ENCODE measurements at places on chromosomes 6 and 20.
A peak's percentile ranks its signal among the peaks of the same experiment; 100 is the strongest.

- no peak overlapping the region for H3K27ac ChIP-seq
- H3K4me1 ChIP-seq, result no peaks in the 10 kb centered on the region
- DNase-seq, result no peak
- H3K27me3 ChIP-seq, result no peaks in the 10 kb centered on the region
Measured at GRCh38 chr6:138849791-138850190, 53.9 kb downstream of the ECT2L start.

- H3K27ac ChIP-seq, result no peak overlapping the region
- H3K4me3 ChIP-seq, result no peak overlapping the region
- H3K36me3 ChIP-seq, result no peaks in the 10 kb centered on the region
- no peaks in the 10 kb centered on the region for H3K4me1 ChIP-seq
Measured at GRCh38 chr20:7490288-7490687, 450.0 kb downstream of the HAO1 start.

GRCh38 chr6:90905351-90905750 lies 318.5 kb upstream of the MAP3K7 start:
- no peak for DNase-seq
- no peak overlapping the region for H3K27ac ChIP-seq
- H3K36me3 ChIP-seq, result no peaks in the 10 kb centered on the region

- no peak overlapping the region for H3K4me3 ChIP-seq
- H3K36me3 ChIP-seq, result no peaks in the 10 kb centered on the region
Measured at GRCh38 chr6:100134703-100135102, 140.7 kb upstream of the MCHR2 start.

DNA sequence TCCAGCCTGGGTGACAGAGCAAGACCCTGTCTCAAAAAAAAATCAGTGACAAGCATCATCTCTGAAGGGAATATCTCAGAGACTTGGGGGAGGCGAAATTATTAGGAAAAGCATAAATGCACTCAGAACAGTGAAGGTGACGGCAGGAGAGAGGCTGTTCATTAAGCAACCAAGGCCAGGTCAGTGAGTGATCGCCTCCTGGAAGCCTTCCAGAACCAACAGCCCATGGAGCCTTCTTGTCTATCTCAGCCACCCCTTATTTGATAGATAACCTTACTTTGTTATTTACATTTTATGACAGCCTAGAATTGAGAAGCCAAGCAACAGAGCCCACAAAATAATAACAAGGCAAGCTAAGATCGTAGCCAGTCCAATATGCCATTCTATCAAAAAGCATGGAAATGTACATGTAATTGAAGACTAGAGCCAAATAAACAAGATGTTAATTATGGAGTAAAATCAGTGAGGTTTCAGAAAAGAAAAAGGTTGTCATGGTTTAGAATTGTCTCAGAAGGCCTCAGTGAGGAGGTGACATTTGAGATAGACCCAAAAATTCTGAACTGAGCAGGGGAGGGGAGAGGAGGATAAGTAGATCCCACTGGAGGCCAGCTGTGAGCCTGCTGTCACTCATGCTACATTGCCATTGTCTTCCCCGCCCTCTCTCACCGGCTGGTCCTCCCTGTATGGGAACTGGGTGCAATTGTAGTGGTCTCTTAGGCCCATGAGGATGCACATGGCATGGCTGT lies 17.8 kb downstream of the BNIP5 start:
- no peak overlapping the region for H3K27ac ChIP-seq
- no peak for DNase-seq
- H3K4me1 ChIP-seq, result no peaks in the 10 kb centered on the region
- no peaks in the 10 kb centered on the region for H3K36me3 ChIP-seq

GRCh38 chr20:1946762-1947534 lies 46.9 kb downstream of the PDYN start:
- H3K4me1 ChIP-seq, result peaks cover 43% of the 10 kb centered on the region
- no peaks in the 10 kb centered on the region for H3K27me3 ChIP-seq
- no peak for DNase-seq
- H3K27ac ChIP-seq, result no peak overlapping the region
- H3K4me3 ChIP-seq, result peak overlapping the region; percentile 12

DNA sequence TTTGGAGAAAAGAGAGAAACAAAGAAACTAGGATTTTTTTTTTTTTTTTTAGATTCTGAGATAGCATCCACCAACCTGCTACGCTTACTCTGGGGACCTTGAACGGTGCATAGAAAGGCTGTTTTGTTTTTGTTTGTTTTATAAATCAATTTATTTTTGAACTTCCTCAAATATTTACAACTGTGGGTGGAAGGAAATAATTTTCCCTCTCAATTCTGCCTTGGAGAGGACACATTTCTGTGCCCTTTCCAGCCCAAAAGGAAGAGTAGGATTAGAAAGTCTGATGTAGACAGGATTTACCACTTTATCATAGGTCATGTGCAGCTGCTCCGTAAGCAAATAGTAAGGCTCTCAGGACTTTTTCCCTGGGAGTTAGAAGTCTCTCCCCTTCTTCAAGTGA lies 190.5 kb downstream of the NKAIN2 start:
- DNase-seq, result no peak
- H3K36me3 ChIP-seq, result no peaks in the 10 kb centered on the region
- H3K4me3 ChIP-seq, result no peak overlapping the region
- no peaks in the 10 kb centered on the region for H3K4me1 ChIP-seq

GRCh38 chr6:45933855-45934254 lies 81.8 kb downstream of the CLIC5 start:
- no peak overlapping the region for H3K4me3 ChIP-seq
- H3K27me3 ChIP-seq, result no peaks in the 10 kb centered on the region
- DNase-seq, result no peak
- H3K4me1 ChIP-seq, result peaks cover 4% of the 10 kb centered on the region

- H3K27me3 ChIP-seq, result no peaks in the 10 kb centered on the region
- DNase-seq, result no peak
- H3K4me1 ChIP-seq, result peaks cover 11% of the 10 kb centered on the region
- no peaks in the 10 kb centered on the region for H3K36me3 ChIP-seq
- H3K27ac ChIP-seq, result no peak overlapping the region
- no peak overlapping the region for H3K4me3 ChIP-seq
Measured at GRCh38 chr6:105370351-105370750, 32.5 kb downstream of the PREP start.

DNA sequence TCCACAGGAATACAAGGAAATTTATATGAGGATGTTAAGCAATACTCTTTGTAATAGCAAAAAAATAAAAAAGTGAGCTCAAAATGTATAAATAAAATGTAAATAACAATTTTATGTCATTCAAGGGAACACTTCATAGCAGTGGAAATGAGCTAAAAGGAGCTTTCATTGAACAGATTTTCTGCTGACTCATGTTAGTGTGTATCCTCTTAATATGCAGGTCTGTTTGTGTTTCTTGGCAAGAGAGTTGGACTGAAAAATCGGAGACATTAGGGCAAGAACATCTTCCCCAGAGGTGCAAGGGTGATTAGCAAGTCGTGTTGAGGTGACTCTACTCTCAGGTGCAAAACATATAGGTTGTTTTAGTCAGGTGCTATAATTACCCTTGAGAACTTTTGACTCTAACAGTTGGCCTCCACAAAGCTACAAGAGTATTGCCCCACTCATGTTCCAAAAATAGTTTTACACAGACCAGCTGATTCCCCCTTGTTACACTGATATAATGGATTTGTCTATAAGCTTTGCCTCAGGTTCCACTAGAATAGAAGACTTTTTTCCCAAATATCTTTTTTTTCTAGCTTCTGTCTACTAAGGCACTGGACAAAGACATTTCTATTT lies 702.9 kb downstream of the TENT5A start:
- no peaks in the 10 kb centered on the region for H3K4me1 ChIP-seq
- no peak for DNase-seq
- no peaks in the 10 kb centered on the region for H3K36me3 ChIP-seq
- H3K4me3 ChIP-seq, result no peak overlapping the region
- no peak overlapping the region for H3K27ac ChIP-seq

- no peak for DNase-seq
- no peaks in the 10 kb centered on the region for H3K27me3 ChIP-seq
- no peak overlapping the region for H3K27ac ChIP-seq
- no peaks in the 10 kb centered on the region for H3K36me3 ChIP-seq
- peaks cover 41% of the 10 kb centered on the region for H3K4me1 ChIP-seq
- no peak overlapping the region for H3K4me3 ChIP-seq
Measured at GRCh38 chr20:19453862-19454261, 241.4 kb downstream of the SLC24A3 start.

DNA sequence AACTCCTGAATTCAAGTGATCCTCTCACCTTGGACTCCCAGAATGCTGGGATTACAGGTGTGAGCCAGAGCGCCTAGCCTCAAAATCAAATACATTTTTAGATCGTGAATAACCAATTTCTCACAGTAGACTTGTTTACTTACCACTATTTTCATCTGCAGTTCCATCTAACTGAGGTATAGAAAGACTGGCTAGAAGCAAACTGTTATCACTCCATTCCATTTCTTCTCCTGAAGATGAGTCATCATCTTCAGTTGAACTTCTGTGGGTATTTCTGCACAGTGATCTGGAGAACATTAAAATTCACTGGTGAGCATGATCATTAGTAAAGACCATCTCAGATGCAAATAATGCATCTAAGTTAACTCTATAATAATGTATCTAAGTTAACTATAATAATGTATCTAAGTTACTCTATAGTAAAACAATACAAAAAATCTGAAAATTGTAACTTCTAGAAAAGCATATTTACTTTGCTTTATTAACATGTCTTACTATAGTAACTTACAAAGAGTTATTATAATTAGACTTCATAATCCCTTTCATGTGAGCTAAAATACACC lies 105.4 kb downstream of the REV3L start:
- H3K36me3 ChIP-seq, result peaks cover 52% of the 10 kb centered on the region
- H3K27ac ChIP-seq, result no peak overlapping the region
- no peak overlapping the region for H3K4me3 ChIP-seq
- no peak for DNase-seq

DNA sequence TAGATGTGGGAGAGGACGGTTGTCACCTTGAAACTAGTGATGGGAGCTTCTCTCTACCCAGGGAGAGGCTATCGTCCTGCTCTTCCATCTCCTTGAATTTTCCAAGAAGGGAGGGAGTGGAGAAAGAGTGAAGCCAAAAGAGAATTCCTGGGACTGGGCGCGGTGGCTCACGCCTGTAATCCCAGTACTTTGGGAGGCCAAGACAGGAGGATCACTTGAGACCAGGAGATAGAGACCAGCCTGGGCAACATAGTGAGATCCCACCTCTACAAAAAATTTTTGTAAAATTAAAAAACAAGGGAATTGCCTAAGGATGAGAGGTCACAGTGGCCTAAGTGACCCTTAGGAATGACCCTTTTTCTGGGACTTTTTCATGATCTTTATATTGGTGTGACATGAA lies 8.8 kb downstream of the MYH7B start:
- H3K4me1 ChIP-seq, result no peaks in the 10 kb centered on the region
- H3K27ac ChIP-seq, result no peak overlapping the region
- no peak overlapping the region for H3K4me3 ChIP-seq
- no peaks in the 10 kb centered on the region for H3K27me3 ChIP-seq

DNA sequence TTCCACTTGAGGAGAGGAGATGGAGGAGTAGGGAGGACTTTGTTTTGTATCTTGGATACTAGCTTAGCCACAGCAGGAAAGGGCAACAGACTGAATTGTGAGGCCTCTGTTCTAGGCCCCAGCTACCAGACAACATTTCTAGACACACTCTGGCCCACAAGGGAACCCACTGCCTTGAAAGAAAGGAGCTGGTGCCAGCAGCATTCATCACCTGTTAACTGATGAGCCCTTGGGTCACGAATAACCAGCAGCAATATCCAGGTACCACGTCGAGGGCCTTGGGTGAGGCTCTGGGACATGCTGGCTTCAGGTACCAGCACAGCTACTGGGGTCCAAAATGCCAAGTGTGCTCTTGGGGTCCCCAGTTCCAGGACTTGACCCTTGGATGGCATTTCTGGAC lies 165.5 kb downstream of the PRKN start:
- no peak overlapping the region for H3K27ac ChIP-seq
- H3K36me3 ChIP-seq, result no peaks in the 10 kb centered on the region
- no peak overlapping the region for H3K4me3 ChIP-seq
- H3K4me1 ChIP-seq, result no peaks in the 10 kb centered on the region
- no peaks in the 10 kb centered on the region for H3K27me3 ChIP-seq

DNA sequence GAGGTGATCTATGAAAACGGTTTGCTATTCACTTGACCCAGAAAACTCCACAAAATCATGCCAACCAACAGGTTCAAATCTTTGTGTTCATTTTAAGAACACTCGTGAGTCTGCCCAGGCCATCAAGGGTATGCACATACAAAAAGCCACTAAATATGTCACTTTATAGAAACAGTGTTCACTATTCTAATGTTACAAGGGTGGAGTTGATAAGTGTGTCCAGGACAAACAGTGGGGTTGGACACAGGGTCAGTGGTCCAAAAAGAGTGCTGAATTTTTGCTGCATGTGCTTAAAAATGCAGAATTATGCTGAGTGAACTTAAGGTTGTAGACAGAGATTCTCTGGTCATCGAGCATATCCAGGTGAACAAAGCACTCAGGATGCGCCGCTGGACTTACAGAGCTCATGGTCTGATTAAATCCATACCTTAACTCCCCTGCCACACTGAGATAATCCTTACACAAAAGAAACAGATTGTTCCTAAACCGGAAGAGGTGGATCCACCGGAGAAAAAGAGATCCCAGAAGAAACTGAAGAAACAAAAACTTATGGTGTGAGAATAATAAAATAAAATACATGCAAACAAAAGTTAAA lies 23.5 kb downstream of the KIAA0408 start:
- H3K4me1 ChIP-seq, result no peaks in the 10 kb centered on the region
- H3K36me3 ChIP-seq, result no peaks in the 10 kb centered on the region
- DNase-seq, result no peak
- H3K4me3 ChIP-seq, result no peak overlapping the region
- no peak overlapping the region for H3K27ac ChIP-seq
- H3K27me3 ChIP-seq, result no peaks in the 10 kb centered on the region

DNA sequence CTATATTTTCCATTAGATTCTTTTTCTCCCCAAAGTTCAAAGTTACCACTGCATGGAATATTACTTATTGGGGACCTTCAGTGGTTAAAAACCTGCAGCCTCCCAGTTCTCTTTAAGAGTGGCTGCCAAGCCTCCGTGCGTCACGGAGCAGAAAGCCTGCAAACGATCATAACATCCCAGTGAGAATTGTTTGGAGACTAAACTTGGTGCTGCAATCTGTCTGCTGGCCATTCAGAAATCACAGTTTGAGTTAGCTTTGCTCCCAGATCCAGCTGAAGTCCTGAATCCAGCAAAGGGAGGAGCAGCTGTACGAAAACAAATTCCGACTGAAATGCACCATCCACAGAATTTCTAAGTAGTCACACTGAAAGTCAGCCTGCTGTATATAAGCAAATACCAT lies 213.5 kb upstream of the PDE10A start:
- no peaks in the 10 kb centered on the region for H3K36me3 ChIP-seq
- no peak overlapping the region for H3K27ac ChIP-seq

DNA sequence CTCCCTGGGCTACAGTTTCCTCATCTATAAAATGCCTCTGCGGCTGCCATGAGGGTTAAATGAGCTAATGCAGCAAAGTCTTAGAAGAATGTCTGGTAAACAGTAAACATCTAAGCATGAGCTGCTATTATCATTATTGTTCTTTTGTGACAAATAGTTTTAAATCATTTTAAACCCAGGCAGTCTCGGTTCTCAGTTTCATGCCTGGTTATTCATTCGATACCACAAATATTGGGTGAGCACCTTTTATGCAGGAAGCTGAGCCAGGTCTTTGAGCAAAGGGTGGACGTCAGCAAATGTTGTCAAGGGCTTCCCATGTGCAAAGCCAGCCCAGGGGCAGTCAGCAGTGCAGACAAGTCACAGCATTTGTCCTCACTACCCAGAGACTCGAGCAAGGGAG lies 128.7 kb downstream of the NFATC2 start:
- no peaks in the 10 kb centered on the region for H3K27me3 ChIP-seq
- H3K36me3 ChIP-seq, result no peaks in the 10 kb centered on the region
- no peak overlapping the region for H3K27ac ChIP-seq
- H3K4me3 ChIP-seq, result no peak overlapping the region
- DNase-seq, result no peak
